ENCODE measurements at places on chromosomes 16 and 17.

- no peak for DNase-seq
Measured at GRCh38 chr17:29613352-29613837, 9.3 kb downstream of the CORO6 start.

- DNase-seq, result no peak
Measured at GRCh38 chr17:57332501-57332900, 76.2 kb downstream of the MSI2 start.

- DNase-seq, result no peak
Measured at GRCh38 chr16:23216658-23217246, 34.2 kb downstream of the SCNN1G start.

DNA sequence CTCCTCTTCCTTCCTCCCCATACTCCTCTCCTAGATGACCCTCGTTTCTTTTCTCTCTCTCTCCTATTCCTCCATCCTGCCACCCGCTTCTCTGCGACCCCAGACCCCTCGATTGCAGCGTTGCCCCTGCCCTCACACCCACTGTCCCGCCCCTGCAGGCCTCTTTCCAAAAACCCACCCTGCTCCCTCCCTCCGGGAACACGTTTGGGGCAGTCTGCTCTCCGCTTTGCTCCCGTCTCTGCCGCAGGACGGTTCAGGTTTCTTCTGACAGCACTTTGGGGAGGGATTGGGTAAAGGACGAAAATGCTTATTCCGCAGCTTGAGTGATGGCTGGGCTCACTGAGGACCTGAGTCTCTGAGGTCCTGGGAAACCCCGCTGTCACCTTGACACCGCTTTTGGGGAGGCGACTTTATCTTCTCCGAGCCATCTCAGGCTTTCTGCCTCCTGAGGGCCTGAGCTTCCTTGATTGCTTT is 690 bp downstream of the NDE1 start:
- DNase-seq, result peak; percentile 7

DNA sequence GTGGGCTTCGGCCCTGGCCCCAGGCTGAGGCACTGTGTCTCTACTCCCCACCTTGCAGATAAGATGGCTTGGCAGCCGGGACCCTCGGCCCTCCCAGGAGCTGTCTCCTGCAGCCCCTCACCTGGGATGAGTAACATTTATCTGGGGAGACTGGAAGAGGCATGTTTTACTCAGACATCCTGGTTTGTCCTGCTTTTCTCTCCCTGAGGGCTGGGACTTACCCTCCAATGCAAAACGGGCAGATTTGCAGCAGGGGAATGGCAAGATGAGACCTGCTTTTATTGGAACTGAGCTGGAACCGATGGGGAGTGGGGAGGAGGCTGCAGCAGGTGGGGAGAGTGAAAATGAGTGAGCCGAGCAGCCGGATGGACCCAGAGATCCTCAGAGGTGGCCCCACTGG is 27.3 kb upstream of the UBE2G1 start:
- DNase-seq, result no peak
